ENCODE measurements at places on chromosomes 6 and 20. TPM values are rescaled to one million over a fixed set of nuclear protein-coding genes. Genes with fewer than 3 reads are reported as not detected.
A peak's percentile ranks its signal among the peaks of the same experiment; 100 is the strongest.

- DNase-seq, result peak; percentile 80
Measured at GRCh38 chr6:3990692-3991491, 88.0 kb downstream of the FAM217A start.

GRCh38 chr6:119430805-119431204 lies 81.2 kb upstream of the MAN1A1 start:
- no peak for DNase-seq

- no peak for DNase-seq
Measured at GRCh38 chr20:57609086-57609841, 11.0 kb downstream of the ZBP1 start.

DNA sequence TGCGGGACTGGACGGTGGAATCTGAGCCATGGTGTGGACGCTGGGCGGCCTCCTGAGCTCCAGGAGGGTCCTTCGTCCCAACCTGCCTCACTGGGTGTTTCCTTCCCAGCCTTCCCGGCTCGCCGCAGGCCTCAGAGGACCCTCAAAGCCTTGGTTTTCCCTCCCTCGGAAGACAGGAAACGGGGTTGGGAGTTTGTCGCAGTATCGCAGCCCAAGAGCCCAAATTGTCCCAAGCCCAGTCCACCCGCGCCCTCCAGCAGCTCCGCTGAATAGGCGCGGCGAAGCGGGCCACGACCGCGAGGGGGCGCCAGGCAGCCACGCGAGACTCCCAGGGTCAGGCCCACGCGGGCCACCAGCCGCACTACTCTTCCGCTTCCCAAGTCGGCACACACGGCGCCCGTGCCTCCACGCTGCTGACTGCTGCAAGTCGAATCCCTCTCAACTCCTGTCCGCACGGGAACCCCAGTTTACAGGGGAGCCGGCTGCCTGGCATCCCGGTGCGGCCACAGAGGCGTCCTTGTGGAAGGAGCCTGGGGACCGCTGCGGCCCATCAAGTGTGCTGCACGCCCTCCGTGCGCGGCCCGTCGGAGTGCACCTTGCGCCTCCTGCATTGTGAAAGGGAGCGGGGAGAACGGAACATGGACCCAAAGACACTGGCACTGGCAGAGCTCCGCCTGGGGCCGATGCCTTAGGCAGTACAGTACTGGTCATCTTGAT lies 40.4 kb upstream of the HMGA1 start:
- DNase-seq, result peak; percentile 73

PROCR gene
- total RNA-seq, result 83.1 TPM

IRF4 gene
- under 0.01 TPM for total RNA-seq

SLC22A2 gene
- not detected for total RNA-seq
